ENCODE measurements at places on chromosomes 3 and 15. TPM values are rescaled to one million over a fixed set of nuclear protein-coding genes. Genes with fewer than 3 reads are reported as not detected.

GRCh38 chr3:10164546-10165393, at the start of gene IRAK2:
Gene IRAK2, plus strand, starts transcription at chr3:10164919. Its CDS starts 36 bp downstream, at chr3:10164955.
- H3K4me1 ChIP-seq = peaks cover 24% of the 10 kb centered on the region
- peak within 1 kb of the TSS; percentile 40 for H3K27ac ChIP-seq
- peak within 1 kb of the TSS; percentile 71 for H3K4me3 ChIP-seq
- H3K27me3 ChIP-seq = no peaks in the 10 kb centered on the region
- peak; percentile 78 for DNase-seq

The WDR73 gene
- total RNA-seq = 53.1 TPM

- no peaks in the 10 kb centered on the region for H3K36me3 ChIP-seq
- no peak overlapping the region for H3K27ac ChIP-seq
- H3K27me3 ChIP-seq = peaks cover 12% of the 10 kb centered on the region
- H3K4me1 ChIP-seq = peaks cover 8% of the 10 kb centered on the region
- no peak overlapping the region for H3K4me3 ChIP-seq
- DNase-seq = no peak
Observed at GRCh38 chr3:124569761-124570160, 160.5 kb upstream of the UMPS start.

DNA sequence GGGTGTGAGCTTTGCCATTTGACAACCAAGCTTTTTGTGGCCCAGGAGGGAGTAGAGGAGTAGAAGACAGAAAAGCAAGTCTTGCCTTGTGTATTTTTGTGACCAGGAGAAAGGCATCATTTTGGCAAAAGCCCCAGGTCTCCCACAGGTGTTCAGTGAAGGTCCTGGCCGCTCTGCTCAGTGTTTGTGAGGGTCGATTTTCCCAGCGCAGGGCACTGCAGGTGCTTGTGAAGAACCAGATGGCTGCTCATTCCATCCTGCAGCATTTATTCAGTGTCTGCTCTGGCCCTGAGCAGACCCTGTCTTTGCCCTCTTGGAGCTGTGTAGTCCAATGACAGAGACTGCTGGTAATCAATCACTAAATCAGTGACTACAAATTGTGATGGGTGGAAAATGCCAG, 19.5 kb downstream of the TRAK1 start:
- DNase-seq = no peak
- H3K4me3 ChIP-seq = no peak overlapping the region
- no peak overlapping the region for H3K27ac ChIP-seq
- no peaks in the 10 kb centered on the region for H3K27me3 ChIP-seq
- no peaks in the 10 kb centered on the region for H3K36me3 ChIP-seq

DNA sequence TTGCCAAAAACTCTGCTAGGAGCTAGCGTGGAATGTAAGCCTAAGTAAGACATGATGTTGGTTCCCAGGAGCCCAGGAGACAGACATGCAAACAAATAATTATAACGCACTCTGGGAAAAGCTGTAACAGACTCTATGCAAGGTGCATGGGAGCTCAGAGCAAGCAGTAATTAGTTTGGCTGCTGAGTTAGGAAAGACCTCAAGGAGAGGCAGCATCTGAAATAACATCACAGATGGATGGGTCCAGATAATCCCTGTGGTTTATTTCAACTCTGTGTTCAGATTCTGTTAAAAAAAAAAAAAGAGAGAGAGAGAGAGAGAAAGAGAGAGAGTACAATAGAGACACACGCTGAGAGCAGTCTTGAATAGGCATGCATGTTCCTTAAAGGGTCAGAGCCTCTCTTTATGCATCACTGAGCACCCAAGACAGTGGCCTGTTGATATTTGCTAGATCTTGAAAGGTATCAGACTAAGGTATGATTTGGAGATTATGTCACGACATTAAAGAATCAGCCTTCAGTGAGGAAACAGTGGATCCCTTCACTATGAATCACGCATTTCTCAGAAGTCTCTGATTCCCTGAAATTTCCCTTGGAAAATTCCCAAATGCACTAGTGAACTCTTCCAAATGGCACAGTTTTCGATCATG, 124.4 kb upstream of the LIPC start:
- no peaks in the 10 kb centered on the region for H3K4me1 ChIP-seq
- no peak for DNase-seq
- peaks cover under 1% of the 10 kb centered on the region for H3K36me3 ChIP-seq

GRCh38 chr15:74653426-74654102, 37.9 kb downstream of the CLK3 start:
- H3K4me1 ChIP-seq = peaks cover 67% of the 10 kb centered on the region
- peak overlapping the region; percentile 15 for H3K4me3 ChIP-seq
- peak overlapping the region; percentile 57 for H3K27ac ChIP-seq
- H3K36me3 ChIP-seq = peaks cover 5% of the 10 kb centered on the region

The GP9 gene
- not detected for total RNA-seq

The PDZRN3 gene
- total RNA-seq = not detected

The ROPN1 gene
- total RNA-seq = not detected

GRCh38 chr3:53691349-53691748, 154.9 kb downstream of the CHDH start:
- no peaks in the 10 kb centered on the region for H3K4me1 ChIP-seq
- H3K27me3 ChIP-seq = no peaks in the 10 kb centered on the region

DNA sequence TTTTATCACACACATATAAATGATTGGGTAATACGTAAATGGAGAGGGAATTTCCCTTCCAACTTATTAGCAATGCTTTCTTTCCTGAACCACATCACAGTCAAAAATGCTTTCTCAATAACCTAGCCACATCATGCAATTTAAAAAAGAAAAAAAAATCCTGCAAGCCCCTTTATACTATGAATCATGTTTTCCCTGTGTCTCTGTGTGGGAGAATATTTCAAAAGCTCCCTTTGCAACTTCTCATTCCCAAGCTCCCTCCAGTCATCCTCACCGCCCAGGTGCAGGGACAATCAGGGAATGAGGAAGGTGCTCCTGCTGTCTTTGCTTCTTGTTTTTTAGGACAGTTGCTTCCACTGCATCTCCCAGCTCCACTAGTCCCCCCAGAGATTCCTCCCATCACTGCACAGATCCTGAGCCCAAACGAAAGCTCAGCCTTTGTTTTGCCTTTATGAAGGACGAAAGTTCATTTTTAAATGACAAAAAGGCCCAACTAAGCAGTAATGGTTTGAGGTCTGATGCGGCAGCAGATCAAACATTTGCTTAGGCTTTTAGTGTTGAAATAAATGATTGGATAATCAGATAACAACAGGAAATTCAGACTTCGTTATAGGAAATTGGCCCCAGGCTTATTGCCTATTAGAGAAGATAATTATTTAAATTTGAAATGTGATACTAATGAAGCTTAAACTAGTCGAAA, 47.8 kb upstream of the ADGRG7 start:
- no peak overlapping the region for H3K27ac ChIP-seq
- H3K4me1 ChIP-seq = no peaks in the 10 kb centered on the region
- no peaks in the 10 kb centered on the region for H3K36me3 ChIP-seq
- no peak overlapping the region for H3K4me3 ChIP-seq

All from Calu3 (cell line).